Coronary artery (tissue), 2 donors: ENCODE measurements at places on chromosomes 3 and 15.

DNA sequence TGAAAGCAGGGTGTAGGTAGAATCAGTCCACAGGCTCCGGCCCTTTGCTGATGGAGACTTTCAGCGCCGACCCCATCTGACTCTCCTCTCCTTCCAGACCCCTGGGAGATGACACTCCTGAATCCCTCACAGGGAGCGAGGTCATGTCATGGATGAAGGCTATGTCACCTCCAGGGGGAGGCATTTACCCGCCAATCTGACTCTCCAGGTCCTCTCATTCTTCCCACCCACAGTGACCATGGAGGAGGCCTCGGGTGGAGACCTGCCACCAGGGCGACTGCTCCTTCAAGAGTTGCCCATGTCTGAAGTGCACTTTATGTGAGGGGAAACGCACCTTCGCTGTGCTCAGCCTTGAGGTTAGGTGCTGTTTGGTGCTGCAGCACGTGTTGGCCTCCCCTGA lies 112.7 kb downstream of the KLF13 start:
- DNase-seq, result no peak

- DNase-seq, result no peak
These were observed 24.8 kb downstream of the PSTPIP1 start for GRCh38 chr15:77019521-77020331.

GRCh38 chr3:120855665-120856437 lies 52.2 kb upstream of the STXBP5L start:
- no peak for DNase-seq

DNA sequence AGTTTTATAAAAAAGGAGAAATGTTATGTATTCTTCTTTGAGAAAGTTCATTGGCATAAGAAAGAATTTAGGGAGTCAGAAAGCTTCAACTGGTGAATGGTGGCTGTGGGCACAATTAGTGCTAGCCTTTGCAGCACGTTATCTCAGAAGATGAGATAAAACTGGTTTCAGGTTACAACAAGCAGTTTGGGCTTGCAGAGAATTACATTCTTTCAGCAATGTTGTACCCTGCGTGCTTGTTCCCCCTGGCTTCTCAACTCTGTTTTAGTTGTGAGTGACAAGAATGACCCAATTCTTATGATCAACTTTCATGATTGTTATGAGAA lies 31.6 kb upstream of the ACP3 start:
- no peak for DNase-seq

DNA sequence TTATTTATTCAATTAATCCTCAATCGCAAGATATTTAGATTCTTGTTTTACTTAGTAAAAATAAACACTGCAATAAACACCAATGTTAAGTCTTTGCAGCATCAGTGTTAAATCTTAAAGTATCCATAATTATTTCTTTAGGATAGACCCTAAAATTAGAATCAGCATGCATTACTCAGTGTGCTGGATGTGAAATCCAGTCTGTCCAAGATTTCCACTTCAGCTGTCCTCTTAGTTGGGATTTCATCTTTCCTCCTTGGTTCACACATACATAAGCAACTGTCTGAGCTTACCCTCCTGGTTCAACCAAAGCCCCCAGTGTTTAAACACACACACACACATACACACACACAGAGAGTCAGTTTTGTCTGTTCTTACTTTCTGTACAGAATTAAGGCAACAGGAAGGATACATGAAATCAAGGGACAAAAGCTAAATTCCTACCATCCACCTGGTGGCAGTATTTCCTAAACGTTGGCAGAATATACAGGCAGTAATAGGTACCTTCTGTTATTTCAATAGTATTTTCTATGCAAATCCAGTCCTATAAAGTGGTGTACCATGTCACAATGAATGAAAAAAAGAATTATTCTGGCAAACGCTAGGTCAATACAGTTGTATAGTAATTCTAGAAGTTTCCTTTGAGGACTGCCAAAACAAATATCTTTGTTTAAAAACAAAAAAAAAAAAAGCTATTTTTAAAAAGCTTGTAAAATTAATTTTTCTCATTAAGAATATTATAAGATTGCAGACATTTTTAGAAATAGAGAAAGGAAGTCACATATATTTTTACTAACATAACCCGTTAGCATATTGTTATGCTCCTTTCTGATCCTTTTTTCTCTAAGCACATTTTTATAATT lies 27.3 kb upstream of the DMXL2 start:
- DNase-seq, result no peak
